Stimulated activated CD4-positive, alpha-beta T cell treated with anti-CD3 and anti-CD28 coated beads, Interleukin-1b, Interleukin-23, amount 100 ng/mL, for 1 hour (primary cell): ENCODE measurements at places on chromosomes 2 and 18.

GRCh38 chr2:1742681-1743395, 1.5 kb downstream of the PXDN start:
- no peak for DNase-seq

DNA sequence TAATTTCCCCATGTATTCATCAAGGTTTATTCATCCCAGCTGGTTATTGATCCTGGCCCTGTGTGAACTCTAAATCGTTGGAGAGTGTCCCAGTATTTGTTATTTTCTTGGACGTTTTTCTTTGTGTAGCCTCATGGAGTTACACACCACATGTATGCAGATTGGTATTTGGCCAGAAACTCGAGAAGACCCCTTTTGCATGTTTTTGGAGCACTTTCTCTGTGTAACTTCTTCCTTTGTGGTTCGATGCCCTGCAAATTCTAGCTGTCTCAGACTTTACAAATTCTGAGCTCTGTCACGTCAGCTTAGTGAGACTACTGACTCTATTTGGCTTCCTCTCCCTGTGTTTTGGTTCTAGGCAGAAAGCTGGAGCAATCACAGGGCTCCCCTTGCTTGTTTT, 198.7 kb downstream of the MCFD2 start:
- DNase-seq, result no peak

DNA sequence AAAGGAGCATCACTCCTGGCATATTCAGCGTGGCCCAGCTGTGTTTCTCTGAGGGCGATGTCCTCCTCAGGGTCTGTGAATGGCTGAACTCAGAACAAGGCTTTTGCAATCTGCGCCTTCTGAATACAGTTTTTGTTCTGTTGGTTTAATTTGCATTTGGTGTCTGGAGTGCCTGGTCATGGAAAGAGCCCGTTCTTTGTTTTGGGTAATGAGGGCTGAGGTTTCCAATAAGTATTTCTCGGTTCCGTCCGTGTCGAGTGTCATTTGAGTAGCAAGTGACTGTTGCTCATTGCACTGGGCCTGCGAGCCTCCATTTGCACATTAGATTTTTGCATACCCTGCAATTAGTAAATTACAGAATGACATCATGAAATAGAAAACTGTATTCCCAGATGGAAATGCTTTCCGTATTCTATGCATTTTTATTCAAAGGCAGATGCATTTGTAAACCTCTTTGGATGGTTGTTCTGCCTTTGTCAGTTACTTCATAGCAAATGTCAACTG, 57.3 kb downstream of the NEDD4L start:
- no peak for DNase-seq

GRCh38 chr18:13279181-13280069, 60.9 kb downstream of the LDLRAD4 start:
- DNase-seq, result no peak

- no peak for DNase-seq
These were observed 68.5 kb downstream of the NCOA1 start for GRCh38 chr2:24559473-24560113.

- no peak for DNase-seq
These were observed 1.4 kb downstream of the SP110 start for GRCh38 chr2:230218421-230218820.

- DNase-seq, result no peak
These were observed 5.4 kb upstream of the CNDP1 start for GRCh38 chr18:74528913-74529312.

DNA sequence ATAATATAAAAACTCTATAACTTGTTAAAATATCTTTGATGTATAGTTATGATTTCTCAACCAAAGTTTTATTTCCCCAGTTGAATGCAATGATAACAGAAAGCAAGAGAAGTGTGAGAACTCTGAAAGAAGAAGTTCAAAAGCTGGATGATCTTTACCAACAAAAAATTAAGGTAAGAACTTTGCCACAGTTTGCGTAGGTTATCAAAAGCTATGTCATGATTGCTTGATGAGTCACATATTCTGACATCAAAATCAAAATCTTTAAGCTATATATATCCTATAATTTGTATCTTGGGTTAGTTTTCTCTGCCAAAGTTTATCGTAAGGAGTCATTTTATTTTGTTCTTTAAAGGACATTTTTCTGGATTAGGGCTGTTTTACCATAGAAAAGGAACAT, 35.0 kb downstream of the NDC80 start:
- DNase-seq, result no peak

DNA sequence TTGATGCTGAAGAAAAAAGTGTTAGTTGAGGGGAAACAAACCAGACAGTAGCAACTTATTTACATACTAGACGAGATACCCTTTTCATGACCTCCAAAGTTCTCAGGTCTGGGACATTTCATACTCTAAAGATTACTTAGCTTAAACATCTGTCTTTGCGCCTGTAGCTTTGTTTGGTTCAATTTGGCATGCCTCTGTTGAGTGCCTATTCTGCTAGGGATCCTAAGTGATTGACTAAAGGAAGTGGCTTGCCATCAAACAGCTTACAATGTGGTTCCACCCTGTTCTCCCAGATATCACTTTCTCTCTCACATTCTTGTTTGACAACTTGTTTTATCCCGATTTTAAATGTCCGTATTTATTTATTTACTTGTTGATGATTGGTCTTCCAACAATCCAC, 488.8 kb downstream of the PARD3B start:
- DNase-seq, result no peak

GRCh38 chr2:213015387-213016165, 135.8 kb downstream of the IKZF2 start:
- no peak for DNase-seq

GRCh38 chr2:61363580-61363979, 107.3 kb downstream of the USP34 start:
- DNase-seq, result no peak

DNA sequence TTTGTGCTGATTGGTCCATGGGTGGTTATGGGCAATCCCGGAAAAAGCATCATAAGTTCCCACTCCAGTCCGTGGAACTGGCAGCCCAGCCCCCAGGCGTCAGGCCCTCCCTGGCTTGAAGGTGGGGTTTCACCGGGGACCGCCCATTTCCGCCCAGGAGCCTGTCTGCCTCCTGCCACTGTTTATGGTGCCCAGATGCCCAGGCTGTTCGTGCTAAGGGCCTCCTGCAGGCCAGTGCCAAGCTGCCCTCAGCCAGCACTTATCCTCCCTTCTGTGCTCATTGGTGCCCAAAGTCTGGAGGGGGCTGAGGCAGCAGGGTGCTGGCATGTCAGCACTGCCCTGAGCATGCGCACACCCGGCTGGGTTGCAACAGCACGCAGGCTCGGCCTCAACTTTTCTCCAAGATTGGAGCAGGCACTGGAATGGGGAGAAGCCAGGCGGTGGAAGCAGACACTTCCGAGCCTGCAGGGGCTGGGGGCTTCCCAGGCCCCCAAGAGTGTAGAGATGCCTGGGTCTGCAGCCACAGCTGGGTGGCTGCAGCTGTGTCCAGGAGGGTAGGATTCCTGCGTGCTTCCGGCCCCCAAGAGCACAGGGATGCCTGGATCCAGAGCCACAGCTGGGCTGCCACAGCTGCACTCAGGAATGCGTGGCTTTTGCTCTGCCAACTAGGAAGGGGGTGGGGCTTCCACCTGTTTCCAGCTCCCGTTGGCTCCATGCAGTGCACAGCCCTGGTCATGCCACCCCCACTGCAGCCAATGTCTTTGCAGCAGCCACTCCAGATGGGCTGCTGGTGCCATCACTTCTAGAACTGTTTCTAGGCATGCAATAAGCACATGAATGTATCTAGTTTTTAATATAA, 74.0 kb downstream of the AGPS start:
- no peak for DNase-seq

DNA sequence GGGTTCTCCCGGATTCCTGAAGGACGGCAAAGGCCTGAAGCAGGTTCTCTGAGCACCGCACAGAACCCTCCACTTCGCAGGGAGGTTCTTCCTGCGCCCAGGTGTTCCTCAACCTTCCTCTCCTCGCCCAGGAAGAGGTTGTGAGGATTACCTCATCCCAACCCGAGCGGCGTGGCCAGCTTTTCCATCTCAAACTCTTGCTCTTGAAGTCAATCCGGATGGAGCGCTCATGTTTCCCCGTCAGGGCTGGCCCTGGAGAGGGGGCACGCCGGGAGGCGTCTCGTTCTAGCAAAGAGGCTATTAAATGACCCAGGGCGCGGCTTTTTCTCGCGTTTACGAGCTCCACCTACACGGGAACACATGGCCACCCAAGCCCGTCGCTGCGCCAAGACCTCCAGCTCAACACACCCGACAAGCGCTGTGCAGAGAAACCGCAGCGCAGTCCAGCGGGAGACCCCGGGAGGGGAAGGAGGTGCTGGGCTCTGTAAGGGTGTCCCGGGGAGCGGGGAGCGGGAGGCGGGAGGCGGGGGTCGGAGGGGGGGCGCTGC, 540 bp upstream of the RAB10 start:
- DNase-seq, result no peak

DNA sequence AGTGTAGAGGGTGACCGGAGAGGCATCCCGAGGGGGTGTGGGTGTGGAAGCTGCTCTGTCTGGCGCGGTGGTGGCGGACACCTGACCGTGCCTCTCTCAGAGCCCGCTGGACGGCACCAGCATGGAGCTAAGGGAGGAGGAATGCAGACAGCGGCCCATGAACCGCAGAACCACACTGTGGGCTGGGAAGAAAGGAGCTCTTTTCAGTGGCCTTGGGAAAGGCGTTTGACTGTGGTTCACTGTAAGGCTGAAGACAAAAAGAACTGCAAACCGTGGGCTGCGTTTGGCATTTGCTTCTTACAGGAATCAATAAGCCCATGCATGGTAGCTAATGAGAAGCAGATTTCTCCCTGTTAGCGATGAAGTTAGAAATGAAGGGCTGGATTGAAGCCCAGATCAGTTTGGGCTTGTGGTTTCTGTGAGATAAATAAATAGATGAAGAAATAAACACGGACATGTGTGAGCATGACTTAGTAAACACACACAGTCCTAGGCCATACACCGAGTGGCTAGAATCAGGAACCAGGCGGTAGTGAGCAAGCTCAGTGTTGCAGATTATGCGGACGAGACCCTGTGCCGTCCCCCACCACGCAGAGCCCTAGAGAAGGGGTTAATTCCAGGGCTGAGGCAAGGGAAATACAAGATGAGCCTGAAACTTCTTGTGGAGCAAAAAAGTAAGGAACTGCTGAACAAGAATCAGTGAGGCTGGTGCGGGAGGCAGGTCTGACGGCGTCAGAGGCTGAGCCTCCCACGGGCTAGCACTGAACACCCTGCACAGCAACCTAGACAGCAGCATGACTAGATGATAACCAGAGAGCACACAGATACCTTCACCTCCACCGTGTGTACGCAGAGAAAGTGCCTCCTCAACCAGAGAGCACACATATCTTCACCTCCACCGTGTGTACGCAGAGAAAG, 29.3 kb upstream of the NFATC1 start:
- no peak for DNase-seq

GRCh38 chr2:174635015-174635593, 37.5 kb upstream of the WIPF1 start:
- DNase-seq, result no peak

DNA sequence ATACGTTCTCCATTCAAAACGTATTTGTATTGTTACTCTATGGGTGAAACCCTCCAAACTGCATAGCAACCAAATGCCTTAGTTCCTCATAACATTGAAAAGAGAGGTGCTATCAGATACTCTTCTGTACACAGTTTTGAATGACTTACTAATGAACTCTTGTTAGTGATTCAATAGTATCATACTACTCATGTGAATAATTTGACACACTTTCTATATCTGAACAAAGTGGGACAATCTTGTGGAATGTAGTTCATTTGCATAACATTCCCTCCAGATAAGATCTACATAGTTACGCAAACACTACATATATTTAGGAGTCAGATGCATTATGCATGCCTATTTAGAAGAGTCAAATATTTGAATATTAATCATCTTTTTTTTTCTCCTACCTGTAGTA, 232.0 kb upstream of the NRXN1 start:
- DNase-seq, result no peak

GRCh38 chr18:55515214-55515613, 72.8 kb downstream of the TCF4 start:
- DNase-seq, result no peak

DNA sequence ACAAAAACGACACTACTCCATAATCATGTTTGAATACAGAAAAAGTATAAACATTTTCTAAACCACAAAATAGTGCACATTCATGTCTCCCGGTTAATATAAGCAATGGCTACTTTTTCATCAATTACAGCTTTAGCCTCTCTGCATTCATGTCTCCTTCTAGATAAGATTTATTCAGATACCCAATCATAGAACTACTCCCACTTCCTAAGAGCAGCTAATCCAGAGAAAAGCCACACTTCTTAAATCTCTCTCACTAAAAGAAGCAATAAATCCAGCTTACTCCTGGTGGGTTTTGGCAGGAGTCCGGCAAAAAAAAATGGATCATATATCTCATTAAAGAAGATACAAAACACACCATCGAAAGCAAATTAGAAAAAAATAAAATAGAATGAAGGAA, 20.1 kb downstream of the DSEL start:
- DNase-seq, result no peak

- DNase-seq, result no peak
These were observed 152.6 kb upstream of the MEX3C start for GRCh38 chr18:51350081-51350480.

DNA sequence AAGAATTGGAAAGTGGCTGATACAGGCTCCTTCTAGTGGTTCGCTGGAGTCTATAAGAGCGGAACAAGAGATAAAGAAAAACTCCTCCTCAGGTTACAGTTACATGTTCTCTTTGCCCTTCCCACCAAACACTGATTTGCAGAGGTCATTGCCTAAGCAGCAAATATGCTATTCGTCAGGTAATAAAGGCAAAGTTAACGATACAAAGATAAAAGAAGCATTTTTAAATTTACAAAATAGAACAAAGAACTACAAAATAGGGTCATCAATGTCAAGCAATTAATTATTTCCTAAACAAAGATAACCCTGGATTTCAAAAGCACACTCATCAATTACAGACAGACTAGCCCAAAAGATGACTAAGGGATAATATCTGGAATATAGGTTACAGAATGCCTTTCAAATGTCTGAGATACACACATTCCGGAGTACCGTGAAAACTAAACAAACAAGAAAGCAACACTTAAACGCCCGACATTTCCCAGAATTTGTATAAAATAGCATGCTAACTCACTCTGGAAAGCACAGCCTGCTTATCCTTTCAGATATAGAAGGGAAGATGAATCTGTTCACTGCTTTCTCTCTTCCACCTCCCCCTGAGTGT, 186.4 kb downstream of the MREG start:
- DNase-seq, result no peak

DNA sequence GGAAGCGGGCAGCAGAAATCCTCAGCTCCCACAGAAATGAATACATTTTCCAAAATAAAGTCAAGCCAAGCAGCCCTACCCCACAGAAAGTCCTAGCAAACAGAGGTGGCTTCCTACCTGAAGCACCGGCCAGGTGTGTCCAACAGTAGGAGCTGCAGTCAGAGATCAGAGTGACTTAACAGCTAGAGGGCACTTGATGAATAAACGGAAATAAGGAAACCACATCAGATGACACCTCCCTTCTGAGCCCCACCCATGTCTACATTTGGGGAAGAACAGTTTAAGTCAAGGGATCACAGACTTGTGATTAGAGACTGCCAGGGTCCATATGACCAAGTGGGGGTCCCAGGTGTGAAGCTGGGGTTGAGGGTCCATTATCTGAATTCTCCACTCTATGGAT, at the start of gene CXCR1:
Gene CXCR1 (minus strand): TSS at position 172 of the 400 bp plus-strand sequence. CDS start 1,751 bp downstream, outside the sequence.
- no peak for DNase-seq

- no peak for DNase-seq
These were observed 2.8 kb upstream of the GAD1 start for GRCh38 chr2:170813611-170814532.
